ENCODE measurements at places on chromosomes 3 and 15.

GRCh38 chr15:29736012-29736743, 86.1 kb downstream of the TJP1 start:
- no peak for DNase-seq

DNA sequence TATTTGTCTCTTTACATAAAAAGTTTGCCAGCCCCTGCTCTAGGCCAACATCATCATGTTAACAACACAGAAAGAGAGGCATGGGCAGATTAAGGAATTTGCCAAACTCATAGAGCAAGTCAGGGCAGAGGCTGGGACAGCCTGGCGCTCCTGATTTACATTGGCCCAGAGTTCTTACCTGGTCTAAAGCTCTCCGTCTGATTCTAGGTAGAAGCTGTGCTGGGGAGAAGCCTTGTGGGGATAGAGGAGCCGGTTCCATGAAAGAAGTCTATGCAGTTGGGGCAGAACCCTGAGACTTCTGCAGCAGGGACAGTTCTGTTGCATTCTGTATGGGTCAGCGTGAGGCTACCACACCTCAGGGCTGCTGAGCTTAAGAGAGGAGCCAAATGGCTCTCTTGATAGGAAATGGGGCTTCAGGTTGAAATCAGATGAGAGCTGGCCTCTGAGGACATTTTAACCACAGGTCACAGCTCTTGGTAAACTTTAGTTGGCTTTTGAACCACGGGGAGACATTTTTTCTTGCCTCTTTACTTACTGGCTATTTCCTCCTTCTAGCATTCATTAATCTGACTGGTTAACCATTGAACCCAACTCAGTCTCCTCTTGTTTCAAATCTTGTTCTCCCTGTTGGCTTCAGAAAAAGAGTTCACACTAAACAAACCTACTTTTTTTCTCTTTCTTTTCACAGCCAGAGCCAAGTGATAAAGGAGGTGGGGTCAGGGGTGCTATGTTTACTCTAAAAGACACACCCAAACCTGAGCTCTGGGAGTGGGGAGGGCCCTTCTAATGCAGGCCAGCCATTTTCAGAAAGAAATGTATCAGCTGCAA, 250.7 kb downstream of the OPA1 start:
- DNase-seq = no peak

DNA sequence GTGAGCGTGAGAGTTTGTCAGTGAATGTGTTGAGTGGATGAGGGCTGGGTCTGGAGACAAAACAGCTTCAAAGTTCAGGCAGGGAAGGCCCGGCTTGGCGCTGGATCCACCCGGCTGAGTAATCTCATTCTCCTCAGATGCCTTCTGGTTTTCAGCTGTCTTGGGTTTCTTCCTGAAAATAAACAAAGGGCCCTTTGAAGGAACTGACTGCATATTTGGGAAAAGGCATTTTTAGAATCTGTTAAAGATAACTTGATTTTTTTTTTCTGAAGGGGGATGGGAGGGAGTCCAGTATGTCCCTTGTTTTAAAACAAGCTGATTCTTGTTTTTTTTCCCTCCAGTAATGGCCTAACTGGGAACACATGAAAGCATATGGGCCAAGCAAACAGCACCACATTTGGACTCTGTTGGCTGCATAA, 86.4 kb downstream of the TIGIT start:
- DNase-seq = no peak

- DNase-seq = no peak
These were observed 21.6 kb upstream of the PLXNA1 start for GRCh38 chr3:126961191-126961790.

GRCh38 chr15:50797926-50798325, 32.4 kb upstream of the SPPL2A start:
- DNase-seq = no peak

DNA sequence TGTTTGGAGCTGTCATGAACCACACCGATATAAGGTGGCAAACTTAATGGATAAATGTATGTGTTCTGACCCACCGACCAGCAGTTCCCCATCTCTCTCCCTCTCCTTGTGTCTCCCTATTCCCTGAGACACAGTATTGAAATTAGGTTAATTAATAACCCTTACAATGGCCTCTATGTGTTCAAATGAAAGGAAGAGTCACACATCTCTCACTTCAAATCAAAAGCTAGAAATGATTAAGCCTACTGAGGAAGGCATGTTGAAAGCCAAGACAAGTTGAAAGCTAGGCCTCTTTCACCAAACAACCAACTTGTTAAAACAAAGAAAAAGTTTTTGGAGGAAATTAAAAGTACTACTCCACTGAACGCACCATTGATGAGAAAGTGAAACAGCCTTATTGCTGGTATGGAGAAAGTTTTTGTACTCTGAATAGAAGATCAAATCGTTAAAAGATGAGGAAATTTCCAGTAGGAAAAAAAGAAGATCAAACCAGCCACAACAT, 15.0 kb downstream of the ATR start:
- DNase-seq = no peak

DNA sequence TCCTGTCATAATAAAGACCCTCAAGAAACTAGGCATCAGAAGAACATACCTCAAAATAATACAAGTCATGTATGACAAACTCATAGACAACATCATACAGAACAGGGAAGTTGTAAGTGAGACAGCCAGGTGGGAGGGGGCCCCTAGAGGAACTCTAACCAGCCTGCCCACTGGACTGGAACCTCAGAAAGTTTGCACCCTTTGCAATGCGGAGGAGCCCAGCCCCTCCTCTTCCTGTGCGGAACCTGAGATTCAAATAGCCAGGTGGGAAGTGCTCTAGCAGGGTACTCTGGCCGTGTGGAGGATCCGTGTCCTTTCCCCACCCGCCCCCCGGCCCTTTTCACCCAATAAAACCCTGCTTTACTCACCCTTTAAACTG, 387.0 kb upstream of the CBLB start:
- DNase-seq = no peak

DNA sequence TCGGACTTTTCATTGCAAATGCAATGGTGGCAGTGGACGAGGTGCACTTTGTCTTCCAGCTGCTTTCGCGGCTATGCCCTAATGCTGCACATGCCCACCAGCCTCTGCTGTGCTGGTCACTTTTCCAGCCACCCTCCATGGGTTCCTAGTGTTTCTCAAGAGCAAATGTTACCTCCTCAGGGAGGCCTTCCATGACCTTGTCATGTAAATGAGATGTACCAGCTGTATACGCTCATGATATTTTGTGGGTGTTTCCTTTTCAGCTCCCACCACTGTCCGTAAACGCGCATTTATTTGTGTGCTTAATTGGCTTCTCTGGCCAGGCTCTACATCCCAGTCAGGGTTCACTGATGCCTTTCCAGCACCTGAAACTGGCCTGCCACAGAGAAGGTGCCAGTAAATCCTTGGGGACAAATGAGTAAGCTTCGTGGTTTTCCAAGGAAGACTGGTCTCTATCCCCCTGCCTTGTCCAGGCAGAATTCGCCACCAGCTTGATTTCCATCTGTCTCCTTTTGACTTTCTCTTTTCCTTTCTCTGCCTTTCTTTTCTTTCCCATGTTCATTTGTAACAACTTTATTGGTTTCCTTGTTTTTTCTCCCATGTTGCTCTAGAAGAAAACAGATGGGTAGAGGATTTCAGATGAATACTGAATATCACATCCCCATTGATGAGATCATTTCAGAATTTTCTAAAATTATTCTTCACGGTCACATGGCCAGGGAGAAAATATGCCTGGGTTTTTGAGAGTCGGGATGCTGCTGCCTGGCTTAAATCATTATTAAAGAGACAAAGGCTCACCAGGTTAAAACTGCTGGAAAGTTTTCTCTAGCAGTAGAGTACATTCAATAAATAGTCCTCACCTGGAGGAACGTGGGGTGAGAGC, 82.5 kb downstream of the CHST2 start:
- no peak for DNase-seq

GRCh38 chr3:10883478-10884234, 67.6 kb downstream of the SLC6A11 start:
- no peak for DNase-seq

GRCh38 chr15:25408428-25408827, 30.4 kb downstream of the UBE3A start:
- no peak for DNase-seq

DNA sequence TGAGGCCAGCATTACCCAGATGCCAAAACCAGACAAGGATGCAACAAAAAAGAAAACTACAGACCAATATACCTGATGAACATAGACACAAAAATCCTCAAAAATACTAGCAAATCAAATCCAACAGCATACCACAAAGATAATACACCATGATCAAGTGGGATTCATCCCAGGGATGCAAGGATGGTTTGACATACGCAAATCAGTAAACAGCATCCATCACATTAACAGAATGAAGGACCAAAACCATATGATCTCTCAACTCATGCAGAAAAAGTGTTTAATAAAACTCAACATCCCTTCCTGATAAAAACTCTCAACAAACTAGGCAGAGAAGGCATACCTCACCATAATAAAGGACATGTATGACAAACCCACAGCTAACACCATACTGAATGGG, 14.0 kb upstream of the PIAS1 start:
- no peak for DNase-seq

DNA sequence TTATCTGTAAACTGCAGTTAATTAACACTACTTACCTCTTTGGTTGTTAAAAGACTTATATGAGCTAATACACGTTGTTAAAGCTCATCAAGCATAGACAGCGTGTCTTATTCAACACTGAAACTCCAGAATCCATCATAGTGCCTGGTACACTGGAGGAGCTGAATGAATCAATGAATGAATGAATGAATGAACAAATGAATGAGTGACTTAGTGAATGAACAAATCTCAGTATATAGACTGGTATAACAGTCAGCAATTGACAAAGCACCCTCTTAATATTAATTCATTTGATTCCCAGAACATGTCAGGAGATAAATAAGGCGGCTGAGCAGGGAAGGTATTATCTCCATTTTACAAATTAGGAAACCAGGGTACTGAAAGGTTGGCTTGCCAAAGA, 7.1 kb downstream of the CASR start:
- no peak for DNase-seq

DNA sequence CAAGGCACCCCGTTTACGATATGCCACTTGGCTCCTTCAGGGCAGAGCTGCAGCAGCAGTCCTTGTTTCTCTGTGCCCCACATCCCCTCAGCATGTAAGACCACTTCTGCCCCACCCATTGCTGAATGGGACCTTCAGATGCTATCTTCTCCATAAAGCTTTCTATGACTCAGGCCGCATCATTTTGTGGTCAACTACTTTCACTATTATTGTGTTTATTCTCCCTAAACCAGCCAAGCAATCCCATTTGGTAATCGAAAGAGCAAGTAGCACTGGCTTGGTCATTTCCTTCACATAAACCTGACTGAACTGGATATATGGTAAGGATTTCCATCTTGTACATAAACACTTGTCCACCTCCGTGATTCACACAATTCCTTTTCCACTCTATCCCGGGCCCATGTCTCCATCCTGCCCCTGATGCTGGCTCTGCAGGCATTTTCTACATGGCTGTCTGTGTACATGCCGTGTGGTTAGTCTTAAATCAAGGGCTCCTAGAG, 25.7 kb downstream of the LIPC start:
- no peak for DNase-seq

DNA sequence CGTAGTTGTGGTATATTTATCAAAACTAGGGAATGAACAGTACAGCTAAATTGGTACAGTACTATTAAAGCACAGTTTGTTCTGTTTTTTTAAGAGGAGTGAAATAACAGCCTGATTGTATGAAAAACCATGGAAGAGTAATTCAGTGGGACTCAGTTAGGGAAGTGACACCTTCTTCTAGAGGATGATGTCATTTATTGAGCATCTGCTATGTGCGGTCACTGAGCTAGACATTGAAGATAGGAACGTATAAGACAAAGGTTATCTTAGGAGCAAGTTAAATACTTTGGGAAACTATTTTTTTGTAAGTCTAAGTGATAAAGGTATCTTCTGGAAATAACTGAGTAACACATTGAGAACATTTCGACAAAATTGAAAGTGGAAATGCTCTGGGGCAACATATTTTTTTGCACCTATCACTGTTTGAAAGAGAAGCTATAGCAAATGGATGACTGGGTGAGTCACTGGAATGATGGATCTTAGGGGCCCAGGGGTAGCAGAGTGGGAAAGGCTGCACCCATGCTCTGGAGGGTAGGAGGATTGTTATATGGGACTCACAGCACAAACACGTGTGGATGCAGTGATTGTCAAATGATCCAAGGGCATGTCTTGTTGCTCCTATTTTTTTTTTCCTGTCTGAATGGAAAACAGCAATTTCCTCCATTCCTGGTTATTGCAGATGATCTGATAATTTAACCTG, 43.0 kb downstream of the OXNAD1 start:
- DNase-seq = no peak

GRCh38 chr3:5300638-5301037, 113.1 kb downstream of the EDEM1 start:
- DNase-seq = no peak

DNA sequence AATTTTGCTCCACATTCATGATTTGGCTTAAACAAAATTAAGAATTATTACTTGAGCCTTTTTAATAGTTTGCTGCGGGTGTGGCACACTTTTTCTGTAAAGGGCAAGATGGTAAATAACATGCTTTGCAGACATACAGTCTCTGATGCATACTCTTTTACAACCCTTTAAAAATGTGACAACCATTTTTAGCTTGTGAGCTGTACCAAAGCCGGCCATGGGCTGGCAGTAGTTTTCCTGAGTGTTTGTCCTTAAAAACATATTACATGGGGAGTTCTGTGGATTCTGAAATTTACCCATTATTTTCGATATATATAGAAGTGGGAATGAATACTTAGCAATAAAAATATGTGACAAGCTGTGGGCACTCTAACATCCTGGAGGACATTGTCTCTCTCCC, 163.4 kb downstream of the FNDC3B start:
- DNase-seq = no peak

DNA sequence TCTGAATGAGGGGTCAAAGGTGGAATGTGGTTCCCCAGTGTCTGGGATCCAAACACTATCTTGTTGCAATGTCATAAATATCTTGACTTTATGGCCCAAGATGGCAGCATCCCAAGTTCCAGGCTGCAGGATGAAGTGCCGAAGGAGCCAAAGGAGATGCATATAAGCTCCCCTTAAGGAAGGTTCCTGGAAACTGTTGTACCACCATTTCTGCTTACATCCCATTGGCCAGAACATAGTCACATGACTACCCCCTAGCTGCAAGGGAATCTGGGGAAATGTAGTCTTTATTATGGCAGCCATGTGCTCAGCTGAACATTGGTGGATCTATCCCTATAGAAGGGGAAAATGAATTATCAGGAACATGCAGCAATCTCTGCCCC, 54.3 kb downstream of the BDH1 start:
- DNase-seq = no peak

- DNase-seq = no peak
These were observed 40.3 kb upstream of the TFRC start for GRCh38 chr3:196122021-196122687.

All from activated CD8-positive, alpha-beta memory T cell treated with anti-CD3 and anti-CD28 coated beads for 1 hour (primary cell).